Immature natural killer cell (primary cell): ENCODE measurements at places on chromosomes 2 and 18.

GRCh38 chr2:45825001-45825651 lies 173.7 kb downstream of the PRKCE start:
- DNase-seq: no peak

DNA sequence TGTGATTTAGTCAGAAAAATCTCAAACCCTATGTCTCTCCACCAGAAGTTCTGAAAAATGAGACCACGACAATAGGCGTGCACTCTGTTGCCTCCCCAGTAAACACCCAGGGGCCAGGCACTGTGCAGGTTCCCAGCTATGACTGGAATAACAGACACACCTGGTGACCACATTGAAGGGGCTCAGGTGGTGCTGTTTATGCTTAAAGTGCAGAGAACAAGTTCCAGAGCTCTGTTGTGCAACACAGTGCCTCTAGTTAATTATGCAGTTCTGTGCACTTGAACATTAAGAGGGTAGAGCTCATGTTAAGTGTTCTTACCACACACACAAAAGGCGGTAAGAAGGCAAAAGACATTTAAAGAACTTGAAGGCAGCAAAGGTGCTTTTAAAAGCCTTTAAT lies 52.6 kb upstream of the AFF3 start:
- no peak for DNase-seq

GRCh38 chr2:27208486-27209050 lies 3.3 kb upstream of the ATRAID start:
- DNase-seq: no peak

- peak; percentile 60 for DNase-seq
These were observed 132.1 kb downstream of the MBP start for GRCh38 chr18:77000527-77000926.

- DNase-seq: no peak
These were observed 119.4 kb upstream of the HS6ST1 start for GRCh38 chr2:128438091-128438490.

DNA sequence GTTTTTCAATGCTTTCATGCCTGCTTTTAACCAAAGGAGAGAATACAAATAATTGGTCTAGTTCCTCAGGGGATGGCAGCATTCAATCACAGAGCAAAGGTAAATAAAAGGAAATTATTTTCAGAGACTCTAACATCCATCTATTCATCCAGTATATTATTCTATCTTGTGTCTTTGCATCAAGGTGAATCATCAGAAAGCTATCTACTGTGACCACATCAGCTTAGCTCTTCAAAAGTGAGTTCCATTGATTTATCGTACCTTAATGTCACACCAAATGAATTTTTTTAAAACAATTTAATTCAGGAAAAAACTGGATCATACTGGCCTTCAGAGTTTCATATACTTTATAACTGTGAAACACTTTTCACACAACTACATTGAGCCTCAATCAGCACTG lies 66.1 kb downstream of the CHN1 start:
- no peak for DNase-seq

- DNase-seq: no peak
These were observed 231.5 kb downstream of the SLC8A1 start for GRCh38 chr2:40220177-40220925.

DNA sequence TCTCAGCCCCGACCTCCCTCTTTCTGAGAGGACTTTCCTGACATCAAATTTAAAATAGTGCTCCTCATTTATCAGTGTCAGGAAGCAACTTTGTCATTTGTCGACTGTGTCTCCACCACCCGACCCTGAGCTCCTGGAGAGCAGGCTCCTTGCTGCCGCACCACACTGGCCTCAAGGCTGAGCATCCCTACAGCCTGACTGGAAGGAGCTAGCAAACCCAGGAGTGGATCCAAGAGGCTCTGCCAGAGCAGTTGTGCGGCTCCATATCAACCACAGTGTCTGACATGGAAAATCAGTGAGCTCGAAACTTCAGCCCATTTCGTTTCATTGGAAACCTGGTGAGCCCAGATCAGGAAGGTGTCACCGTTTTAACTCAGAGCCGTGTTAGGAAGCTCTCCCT lies 125.2 kb downstream of the PTGR3 start:
- no peak for DNase-seq

- DNase-seq: no peak
These were observed 491.8 kb downstream of the TXNL1 start for GRCh38 chr18:56146565-56146964.

GRCh38 chr18:23853448-23854195 lies 160.9 kb upstream of the TTC39C start:
- DNase-seq: no peak

- no peak for DNase-seq
These were observed 147.6 kb upstream of the ITGA4 start for GRCh38 chr2:181309586-181309985.

DNA sequence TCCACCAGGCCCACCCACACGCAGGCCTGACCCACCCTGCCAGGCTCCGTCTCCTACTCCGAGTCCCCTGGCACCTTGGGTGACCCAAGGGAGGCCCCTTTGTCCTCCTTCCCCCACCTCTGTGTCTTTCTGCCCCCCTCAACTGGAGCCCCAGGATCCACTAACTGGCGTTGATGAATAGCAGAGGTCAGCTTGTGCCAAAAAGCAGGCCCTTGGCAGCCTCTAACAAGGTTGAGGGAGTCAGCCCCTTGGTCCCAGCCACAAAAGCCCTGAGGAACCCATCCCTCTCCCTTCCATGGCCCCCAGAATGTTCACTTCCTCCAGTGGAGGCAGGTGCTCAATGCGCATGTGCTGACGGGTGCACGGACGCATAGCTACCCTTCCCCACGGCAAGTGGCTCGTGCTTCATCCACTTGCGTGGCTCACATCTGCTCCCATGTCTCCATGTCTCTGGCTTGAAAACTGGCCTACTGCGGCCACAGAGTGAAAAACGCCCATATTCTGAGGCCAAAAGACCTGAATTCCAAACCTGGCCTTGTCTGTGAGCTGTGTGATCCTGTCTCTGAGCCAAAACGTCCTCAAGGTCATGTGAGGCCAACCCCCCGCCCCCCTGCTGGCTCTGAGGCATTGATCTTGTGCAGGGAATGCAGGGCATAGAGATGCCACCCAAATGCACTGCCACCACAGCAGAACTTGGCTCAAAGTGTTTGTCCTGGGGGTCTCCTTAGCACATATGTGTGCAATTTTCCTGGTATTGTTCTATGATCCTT lies 19.0 kb upstream of the PTMA start:
- DNase-seq: no peak

GRCh38 chr2:5250482-5250881 lies 441.7 kb upstream of the SOX11 start:
- no peak for DNase-seq

- DNase-seq: no peak
These were observed 686 bp upstream of the PNO1 start for GRCh38 chr2:68157002-68157401.

DNA sequence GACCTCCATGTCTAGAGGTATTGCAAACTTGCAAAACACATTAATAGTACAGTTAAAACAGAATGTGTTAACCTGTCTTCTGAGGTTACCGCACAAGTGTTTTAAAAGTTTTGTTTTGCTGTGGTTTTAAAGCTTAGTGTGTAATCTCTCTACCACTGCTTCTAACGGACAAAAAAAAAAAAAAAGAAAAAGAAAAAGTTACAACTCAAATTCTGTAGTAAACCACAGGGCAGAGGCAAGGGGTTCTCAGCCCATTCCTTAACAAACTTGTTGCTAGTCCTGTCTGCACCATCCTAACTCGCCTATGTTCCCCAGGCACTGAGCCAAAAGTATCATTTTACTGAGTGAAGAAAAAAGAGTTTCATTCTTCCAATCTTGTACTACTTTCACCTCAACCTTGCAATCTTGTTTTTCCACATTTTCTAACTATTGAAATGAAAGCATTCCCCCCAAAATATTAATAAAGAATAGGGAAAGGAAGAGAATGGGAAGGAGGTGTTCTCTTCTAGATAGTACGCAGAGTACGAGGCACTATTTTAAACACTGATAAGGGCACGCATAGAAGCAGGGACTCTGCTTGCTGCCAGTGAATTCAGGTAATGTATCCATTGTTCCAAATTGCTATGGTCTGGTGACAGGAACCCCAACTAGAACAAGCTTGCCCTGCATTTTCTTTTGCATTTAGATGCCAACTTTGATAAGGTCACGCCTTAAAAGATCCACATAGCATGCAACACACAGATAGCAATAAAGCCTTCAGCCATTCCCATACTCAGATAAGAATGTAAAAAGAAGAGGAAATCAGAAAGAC lies 47.1 kb downstream of the IKZF2 start:
- peak; percentile 49 for DNase-seq

DNA sequence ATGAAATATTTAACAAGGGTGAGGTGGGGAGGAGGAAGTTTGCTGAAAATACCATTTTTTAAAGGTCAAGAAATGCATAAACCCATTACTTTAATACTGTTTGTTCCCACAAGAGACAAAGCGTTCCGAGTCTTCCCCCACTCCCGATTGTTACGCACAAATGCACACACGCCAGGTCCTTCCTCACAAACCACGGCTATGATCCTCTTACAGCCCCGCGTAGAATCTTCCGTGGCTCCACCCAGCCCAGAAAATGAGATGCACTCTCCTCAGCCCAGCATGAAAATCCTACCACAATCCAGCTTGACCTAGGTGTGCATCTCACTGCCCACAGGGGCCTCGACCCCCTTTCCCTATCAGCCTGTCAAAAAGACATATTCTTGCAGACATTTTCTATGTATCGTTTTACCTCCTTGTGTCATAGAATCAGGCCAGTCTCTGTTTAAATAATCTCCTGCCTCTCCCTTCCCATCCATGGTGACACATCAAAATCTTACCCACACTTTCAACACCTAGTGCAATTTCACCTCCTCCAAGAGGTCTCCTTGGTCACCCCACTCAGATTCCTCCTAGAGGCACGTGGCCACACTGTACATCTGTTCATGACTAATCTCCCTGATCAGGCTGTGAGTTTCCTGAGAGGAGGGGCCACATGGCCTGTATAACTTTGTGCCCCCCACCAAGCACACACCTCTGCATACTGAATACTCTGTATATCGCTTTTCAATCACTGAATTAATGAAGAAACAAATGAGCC lies 491.0 kb upstream of the KLHL29 start:
- DNase-seq: no peak

GRCh38 chr2:127425540-127426490 lies 7.6 kb downstream of the PROC start:
- no peak for DNase-seq

- no peak for DNase-seq
These were observed 296.7 kb downstream of the PIEZO2 start for GRCh38 chr18:10852385-10853303.

DNA sequence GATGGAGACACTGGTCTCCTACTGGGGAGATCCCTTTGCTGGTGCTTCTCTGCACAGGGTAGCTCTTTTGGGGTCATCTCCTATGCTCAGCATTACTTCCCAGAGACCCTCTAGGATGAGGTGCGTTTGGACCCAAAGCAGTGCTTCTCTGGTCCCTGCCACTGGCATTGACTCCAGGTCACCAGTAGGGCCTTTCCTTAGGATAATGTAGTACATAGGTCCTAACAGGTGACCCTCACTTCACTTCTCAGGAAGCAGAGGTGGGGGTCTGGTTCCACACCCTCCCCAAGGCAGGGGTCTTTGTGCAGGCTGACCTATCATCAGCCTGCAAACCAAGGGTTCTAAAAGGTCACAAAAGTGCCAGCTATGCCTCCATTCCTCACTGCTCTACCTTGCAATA lies 145.8 kb upstream of the HS6ST1 start:
- DNase-seq: no peak

GRCh38 chr2:158300394-158300793 lies 156.2 kb downstream of the CCDC148 start:
- no peak for DNase-seq

- no peak for DNase-seq
These were observed 6.6 kb upstream of the OXER1 start for GRCh38 chr2:42770288-42771131.

- DNase-seq: no peak
These were observed 42.1 kb downstream of the TGIF1 start for GRCh38 chr18:3491981-3492555.

DNA sequence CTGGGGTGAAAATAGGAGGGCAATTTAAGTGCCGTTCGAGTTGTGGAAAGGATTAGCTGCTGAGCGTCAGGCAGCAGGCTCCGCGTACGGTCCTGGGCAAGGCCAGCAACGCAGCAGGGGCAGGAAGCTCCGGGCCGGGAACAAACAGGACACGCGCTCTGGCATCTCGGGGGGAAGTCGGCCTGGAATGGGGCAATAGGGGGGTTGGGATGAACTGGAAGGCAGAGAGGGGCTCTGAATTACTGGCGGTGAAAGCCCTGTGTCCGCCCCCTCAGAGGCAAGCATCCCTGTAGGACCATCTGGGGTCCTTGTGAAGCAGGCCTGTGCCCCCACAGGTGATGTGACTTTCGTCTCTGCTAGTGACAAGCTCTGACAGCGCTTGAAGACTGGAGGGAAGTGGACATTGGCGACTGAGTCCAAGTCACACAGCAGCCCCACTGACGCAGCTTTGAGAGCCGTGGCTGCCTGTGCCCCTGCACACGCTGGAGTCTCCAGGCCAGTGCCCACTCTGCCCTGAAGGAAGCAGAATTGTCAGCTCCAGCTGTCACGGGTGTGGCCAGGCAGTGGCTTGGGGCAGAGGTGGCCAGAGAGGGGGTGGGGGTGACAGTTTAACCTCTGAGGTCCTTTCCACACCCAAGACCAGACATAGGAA lies 22.3 kb downstream of the GPR35 start:
- DNase-seq: no peak

DNA sequence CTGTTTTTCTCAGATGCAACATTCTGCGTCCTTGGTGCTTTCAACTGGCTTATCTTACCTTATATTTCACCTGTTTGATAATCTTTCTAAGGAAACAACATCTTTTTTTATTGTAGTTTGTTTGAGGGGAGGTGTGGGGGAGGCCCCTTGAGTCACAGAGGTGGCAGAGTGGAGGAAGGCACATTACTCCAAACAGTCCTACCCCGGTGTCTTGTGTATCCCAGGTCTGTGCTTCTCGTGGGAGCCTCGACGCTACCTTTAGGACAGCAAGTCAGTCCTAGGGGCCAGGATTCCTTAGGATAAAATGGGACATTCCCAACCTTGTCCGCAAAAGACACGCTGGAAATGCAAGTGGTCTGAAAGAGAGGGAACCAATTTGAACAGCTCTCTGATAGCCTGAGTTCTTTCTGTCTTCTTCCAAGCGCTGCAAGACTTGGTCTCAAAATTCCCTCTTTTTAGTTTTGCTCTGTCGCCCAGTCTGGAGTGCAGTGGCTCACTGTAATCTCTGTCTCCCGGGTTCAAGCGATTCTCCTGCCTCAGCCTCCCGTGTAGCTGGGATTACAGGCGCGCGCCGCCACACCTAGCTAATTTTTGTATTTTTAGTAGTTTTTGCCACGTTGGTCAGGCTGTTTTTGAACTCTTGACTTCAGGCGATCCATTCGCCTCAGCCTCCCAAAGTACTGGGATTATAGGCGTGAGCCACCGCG lies 4.0 kb downstream of the GATA6 start:
- no peak for DNase-seq
